Activated CD8-positive, alpha-beta memory T cell treated with anti-CD3 and anti-CD28 coated beads, Interleukin-2, amount 10 ng/mL, durations not matched to agents 7 days and 5 days (primary cell): ENCODE measurements at places on chromosomes 2 and 18. TPM values are rescaled to one million over a fixed set of nuclear protein-coding genes. Genes with fewer than 3 reads are reported as not detected.

GRCh38 chr2:85064927-85065577, 68.1 kb upstream of the TCF7L1 start:
- no peak for DNase-seq
- peaks cover 22% of the 10 kb centered on the region for H3K27me3 ChIP-seq

DNA sequence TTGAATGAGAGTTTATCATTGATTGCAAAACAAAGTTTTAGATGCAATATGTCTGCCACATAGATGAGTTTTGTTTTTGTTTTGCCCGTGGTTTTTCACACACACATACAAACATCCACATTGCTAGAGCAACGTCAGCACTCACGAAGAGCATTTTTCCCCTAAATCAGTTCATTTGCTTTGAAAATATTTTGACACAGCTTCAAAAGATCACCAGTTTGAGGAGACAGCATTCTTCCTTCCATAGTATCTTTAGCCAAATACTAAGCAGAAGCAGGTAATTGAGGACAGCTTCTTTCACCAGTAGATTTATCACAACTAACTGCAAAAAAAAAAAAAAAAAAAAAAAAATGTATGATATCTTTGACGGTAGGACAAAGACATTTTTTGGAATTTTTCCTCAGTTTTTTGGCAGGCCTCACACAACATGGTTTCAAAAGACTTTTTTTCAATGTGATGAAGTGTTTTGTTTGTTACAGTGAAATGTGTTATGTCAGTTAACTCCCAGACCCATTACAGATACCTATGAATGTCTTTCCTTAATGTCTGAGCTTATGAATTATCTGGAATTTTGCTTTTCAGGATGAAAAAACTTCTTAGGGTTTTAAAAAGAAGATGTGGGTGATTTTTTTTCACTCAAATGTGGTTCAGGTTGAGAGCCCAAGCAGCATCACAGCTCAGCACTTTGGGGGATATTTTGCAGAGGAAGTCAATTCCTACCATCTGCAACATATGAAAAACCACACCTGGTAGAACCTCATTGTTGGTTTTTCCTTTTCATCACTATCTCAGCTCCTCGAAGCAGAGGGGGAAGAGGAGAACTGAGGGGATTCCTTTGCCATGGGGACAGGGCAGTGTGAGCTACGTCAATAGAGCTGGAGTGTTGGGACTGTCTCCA, 31.6 kb downstream of the AOX1 start:
- peaks cover 19% of the 10 kb centered on the region for H3K27me3 ChIP-seq
- H3K36me3 ChIP-seq, result no peaks in the 10 kb centered on the region
- DNase-seq, result no peak

Gene VSNL1
- total RNA-seq, result not detected

DNA sequence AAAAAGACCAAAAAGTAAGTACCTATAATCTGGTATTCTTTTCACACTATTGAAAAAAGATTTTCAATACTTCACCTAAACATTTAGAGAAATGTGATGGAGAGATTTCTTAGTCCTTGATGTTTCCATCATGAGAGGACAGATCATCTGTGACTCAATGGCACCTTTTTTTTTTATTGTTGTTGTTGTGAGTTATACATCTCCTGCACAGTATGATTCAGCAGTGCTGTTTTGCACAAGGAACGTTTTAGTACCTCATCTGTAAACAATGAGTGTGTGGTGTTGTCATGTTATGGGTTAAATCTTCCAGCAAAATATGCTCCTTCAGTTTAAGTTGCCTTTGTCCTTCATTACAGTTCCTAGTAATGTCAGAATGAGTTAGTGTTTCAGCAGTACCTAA, 2.2 kb downstream of the KIAA1328 start:
- no peaks in the 10 kb centered on the region for H3K27me3 ChIP-seq
- H3K36me3 ChIP-seq, result peaks cover 17% of the 10 kb centered on the region
- no peak overlapping the region for H3K27ac ChIP-seq
- peaks cover 37% of the 10 kb centered on the region for H3K4me1 ChIP-seq
- DNase-seq, result no peak
- no peak overlapping the region for H3K4me3 ChIP-seq

DNA sequence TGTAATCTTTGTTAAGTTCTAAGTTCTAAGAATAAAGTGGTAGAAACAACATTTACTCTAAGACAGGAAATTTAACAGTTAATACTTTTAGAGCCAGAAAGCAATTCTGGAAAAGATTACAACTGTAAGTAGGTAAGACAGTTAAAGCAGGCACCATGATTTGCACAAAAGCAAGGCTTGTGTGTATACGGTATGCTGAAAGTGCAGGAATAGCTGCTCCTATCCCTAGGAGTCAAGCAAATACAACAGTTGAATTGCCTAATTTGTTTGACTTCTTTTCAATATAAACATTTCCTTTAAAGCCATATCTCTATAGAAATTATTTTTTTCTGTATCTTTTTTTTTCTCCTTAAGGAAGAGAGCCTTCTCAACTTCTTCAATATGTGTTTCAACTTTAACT, 116.4 kb downstream of the KCNJ3 start:
- no peak overlapping the region for H3K4me3 ChIP-seq
- H3K4me1 ChIP-seq, result no peaks in the 10 kb centered on the region
- H3K27ac ChIP-seq, result no peak overlapping the region
- DNase-seq, result no peak

GRCh38 chr2:215405722-215406581, 29.9 kb downstream of the FN1 start:
- DNase-seq, result no peak
- H3K4me3 ChIP-seq, result no peak overlapping the region
- H3K27ac ChIP-seq, result no peak overlapping the region
- peaks cover 33% of the 10 kb centered on the region for H3K27me3 ChIP-seq
- H3K36me3 ChIP-seq, result no peaks in the 10 kb centered on the region

Gene IL1A
- 0.23 TPM for total RNA-seq

Gene ANKRD62
- not detected for total RNA-seq

DNA sequence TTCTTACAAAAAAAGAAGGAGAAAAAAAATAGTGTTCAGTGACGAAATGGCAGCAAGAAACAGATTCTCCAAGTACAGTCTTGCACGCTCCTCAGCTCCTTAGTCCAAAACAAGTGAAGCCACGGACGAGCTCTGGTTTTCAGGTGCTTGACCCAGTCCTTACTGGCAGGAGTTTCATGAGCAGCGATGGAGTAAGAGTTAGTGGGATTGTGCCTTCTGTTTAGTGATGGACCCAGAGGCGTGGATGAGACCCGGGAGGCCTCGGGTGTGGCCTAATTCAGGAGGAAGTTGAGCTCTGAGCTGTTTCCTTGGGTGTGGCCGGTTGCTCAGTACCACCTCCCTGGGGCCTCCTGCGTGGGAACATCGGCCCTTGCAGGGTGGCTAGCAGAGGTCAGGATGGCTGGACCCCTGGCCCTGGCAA, 52.0 kb downstream of the KIF5C start:
- H3K4me3 ChIP-seq, result peak overlapping the region; percentile 78
- H3K36me3 ChIP-seq, result no peaks in the 10 kb centered on the region
- H3K4me1 ChIP-seq, result peaks cover 26% of the 10 kb centered on the region
- H3K27me3 ChIP-seq, result no peaks in the 10 kb centered on the region
- peak overlapping the region; percentile 93 for H3K27ac ChIP-seq

- H3K36me3 ChIP-seq, result peaks cover 7% of the 10 kb centered on the region
- H3K27me3 ChIP-seq, result no peaks in the 10 kb centered on the region
- H3K4me3 ChIP-seq, result no peak overlapping the region
- no peak overlapping the region for H3K27ac ChIP-seq
- no peaks in the 10 kb centered on the region for H3K4me1 ChIP-seq
- DNase-seq, result no peak
These were observed 25.2 kb downstream of the FECH start for GRCh38 chr18:57561261-57561660.

Gene SCLY
- total RNA-seq, result 29.1 TPM

DNA sequence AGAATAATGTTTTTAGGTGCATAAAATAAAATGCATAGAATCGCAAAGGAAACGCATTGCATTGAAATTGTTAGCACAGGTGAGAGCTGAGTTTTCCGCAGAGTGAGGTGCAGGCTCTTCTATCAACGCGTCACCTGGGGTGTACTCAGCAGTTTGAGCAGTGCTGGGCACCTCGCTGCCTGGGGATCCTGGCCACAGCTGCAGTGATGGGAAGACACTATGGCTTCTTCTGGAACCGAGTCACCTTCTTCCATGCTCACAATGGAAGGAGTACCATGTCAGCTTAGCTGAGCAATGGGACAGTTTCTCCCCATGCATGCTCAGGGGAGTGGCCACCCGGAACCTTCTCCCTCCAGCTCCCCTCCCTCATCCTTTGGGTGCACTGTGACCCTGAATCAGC, 95.4 kb upstream of the OTOS start:
- H3K27ac ChIP-seq, result no peak overlapping the region
- H3K4me1 ChIP-seq, result peaks cover 2% of the 10 kb centered on the region
- H3K27me3 ChIP-seq, result peaks cover 4% of the 10 kb centered on the region
- DNase-seq, result no peak
- H3K4me3 ChIP-seq, result no peak overlapping the region

DNA sequence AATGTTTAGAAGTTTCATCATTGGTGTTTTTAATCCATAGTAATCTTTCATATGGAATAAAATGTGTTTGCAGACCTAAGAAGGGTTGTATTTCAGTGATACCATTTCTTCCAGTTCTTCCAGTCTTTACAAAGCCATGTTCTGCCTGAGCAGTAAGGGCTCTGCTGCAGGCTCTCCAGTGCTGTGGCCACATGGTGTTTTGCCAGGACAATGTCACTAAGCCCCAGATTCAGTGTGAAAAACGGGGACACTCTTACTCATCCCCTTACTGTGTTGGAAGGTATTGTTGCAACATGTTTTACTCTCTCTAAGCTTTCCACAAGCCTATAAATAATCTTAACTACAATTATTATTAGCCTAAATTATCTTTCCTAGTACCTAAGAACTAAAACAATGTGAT, 481.4 kb upstream of the CDH7 start:
- no peaks in the 10 kb centered on the region for H3K36me3 ChIP-seq
- H3K27me3 ChIP-seq, result no peaks in the 10 kb centered on the region
- H3K27ac ChIP-seq, result no peak overlapping the region
- H3K4me1 ChIP-seq, result no peaks in the 10 kb centered on the region

- no peaks in the 10 kb centered on the region for H3K36me3 ChIP-seq
- H3K4me1 ChIP-seq, result no peaks in the 10 kb centered on the region
- peaks cover 8% of the 10 kb centered on the region for H3K27me3 ChIP-seq
- no peak overlapping the region for H3K27ac ChIP-seq
These were observed 63.7 kb upstream of the DAPL1 start for GRCh38 chr2:158731386-158731785.

Gene IL18RAP
- 14.9 TPM for total RNA-seq

DNA sequence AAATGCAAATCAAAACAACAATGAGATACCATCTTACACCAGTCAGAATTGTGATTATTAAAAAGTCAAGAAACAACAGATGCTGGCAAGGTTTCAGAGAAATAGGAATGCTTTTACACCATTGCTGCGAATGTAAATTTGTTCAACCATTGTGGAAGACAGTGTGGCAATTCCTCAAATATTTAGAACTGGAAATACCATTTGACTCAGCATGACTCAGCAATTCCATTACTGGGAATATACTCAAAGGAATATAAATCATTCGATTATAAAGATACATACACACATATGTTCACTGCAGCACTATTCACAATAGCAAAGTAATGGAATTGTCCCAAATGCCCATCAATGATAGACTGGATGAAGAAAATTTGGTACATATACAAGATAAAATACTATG, 516.7 kb downstream of the ERBB4 start:
- H3K27me3 ChIP-seq, result no peaks in the 10 kb centered on the region
- H3K27ac ChIP-seq, result no peak overlapping the region
- no peaks in the 10 kb centered on the region for H3K4me1 ChIP-seq
- H3K36me3 ChIP-seq, result no peaks in the 10 kb centered on the region

- H3K36me3 ChIP-seq, result no peaks in the 10 kb centered on the region
- H3K4me3 ChIP-seq, result no peak overlapping the region
- H3K27ac ChIP-seq, result no peak overlapping the region
- peaks cover 21% of the 10 kb centered on the region for H3K27me3 ChIP-seq
- no peaks in the 10 kb centered on the region for H3K4me1 ChIP-seq
These were observed 6.5 kb upstream of the CYBRD1 start for GRCh38 chr2:171515672-171516298.

DNA sequence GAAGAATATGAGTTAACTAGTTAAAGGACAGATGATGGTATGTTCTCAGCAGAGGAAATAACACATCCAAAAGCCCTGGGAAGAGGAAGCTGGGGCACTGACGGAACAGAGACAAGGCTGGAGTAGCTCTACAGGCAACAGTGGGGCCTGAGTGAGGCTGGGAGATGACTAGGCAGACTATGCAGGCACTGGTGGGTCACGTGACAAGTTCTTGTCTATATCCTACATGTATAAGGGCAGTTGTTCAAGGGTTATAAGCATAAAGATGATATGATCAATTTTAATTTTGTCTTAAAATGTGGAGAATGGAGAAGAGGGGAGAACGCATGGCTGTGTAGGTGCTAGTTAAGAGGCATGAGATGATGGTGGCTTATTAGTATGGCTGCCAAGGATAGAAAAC, 68.6 kb downstream of the KCNS3 start:
- H3K36me3 ChIP-seq, result no peaks in the 10 kb centered on the region
- no peak for DNase-seq
- H3K4me1 ChIP-seq, result no peaks in the 10 kb centered on the region

DNA sequence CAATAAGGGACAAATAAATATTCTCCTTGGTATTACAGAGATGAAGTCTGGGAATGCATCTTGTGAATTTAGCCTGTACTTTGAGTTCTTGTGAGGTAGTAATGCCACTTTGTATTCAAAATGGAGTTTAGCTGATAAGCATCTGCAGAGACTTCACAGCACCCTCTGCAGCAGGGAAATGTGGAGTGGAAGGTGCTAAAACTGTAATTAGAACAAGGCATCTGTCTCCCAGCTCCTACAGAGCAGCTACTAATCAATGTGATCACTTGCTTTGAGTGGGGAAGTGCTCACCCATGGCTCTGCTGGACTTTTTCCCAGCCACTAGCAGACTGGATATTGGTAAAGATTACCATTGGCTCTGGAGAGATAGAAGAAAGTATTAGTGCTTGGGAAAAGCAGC, 56.2 kb upstream of the TMEFF2 start:
- no peak overlapping the region for H3K4me3 ChIP-seq
- no peak overlapping the region for H3K27ac ChIP-seq
- no peaks in the 10 kb centered on the region for H3K27me3 ChIP-seq
- no peak for DNase-seq
- no peaks in the 10 kb centered on the region for H3K36me3 ChIP-seq

Gene AQP12B
- not detected for total RNA-seq

GRCh38 chr2:195531754-195532153, 125.3 kb upstream of the SLC39A10 start:
- no peak for DNase-seq
- peaks cover 25% of the 10 kb centered on the region for H3K36me3 ChIP-seq
- H3K4me3 ChIP-seq, result peak overlapping the region; percentile 77
- peaks cover 52% of the 10 kb centered on the region for H3K4me1 ChIP-seq
- H3K27me3 ChIP-seq, result no peaks in the 10 kb centered on the region
